ENCODE measurements at places on chromosomes 3 and 15.

DNA sequence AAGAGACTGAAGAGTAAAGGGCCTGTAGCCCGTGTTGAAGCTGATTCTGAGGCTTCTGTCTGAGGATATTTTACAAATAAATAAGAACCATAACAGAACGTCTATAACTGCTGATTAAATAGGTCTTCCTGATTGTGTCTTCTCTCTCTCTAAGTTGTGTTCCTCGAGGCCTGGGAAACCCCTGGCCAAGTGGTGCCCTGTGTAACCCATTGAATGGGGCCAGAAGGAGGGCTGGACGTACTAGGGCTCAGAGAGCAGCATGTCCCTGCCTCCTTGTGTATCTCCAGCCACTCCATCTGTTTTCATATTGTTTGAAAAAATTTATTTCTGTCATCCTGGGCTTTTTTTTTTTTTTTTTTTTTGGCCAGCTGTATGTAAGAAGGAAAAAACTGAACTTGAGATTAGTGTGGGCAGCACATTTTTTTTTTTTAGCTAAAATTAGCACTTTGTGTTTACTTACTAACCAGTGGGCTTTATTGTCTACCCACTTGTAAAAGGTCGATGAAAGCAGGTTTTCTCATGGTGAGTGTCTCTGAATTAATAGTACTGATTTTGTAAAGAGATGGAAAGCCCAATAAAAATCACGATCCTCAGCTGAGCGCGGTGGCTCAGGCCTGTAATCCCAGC, 10.7 kb downstream of the DHX30 start:
- DNase-seq, result no peak

- DNase-seq, result no peak
These were observed 2.2 kb downstream of the NXPE3 start for GRCh38 chr3:101781166-101781565.

DNA sequence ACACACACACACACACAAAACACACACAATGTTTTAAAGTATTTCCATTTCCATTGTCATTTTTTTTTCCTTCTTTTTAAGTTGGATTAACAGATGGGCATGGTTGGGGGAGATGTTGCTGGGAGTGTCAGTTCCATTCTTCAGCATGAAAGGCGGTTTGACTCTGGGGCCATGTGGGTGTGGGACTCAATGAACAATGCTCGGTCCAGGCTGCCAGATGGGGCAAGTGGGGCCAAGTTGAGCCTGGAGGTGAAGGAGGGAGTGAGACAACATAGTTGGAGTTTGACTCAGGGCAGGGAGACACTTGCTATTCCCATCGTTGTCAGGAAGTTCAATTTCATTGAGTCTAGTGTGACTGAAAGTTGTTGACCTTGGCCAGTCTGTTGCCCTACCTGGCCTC, 125.3 kb downstream of the TLE3 start:
- DNase-seq, result no peak

- DNase-seq, result no peak
These were observed 9.5 kb downstream of the SLCO3A1 start for GRCh38 chr15:91862891-91863504.

DNA sequence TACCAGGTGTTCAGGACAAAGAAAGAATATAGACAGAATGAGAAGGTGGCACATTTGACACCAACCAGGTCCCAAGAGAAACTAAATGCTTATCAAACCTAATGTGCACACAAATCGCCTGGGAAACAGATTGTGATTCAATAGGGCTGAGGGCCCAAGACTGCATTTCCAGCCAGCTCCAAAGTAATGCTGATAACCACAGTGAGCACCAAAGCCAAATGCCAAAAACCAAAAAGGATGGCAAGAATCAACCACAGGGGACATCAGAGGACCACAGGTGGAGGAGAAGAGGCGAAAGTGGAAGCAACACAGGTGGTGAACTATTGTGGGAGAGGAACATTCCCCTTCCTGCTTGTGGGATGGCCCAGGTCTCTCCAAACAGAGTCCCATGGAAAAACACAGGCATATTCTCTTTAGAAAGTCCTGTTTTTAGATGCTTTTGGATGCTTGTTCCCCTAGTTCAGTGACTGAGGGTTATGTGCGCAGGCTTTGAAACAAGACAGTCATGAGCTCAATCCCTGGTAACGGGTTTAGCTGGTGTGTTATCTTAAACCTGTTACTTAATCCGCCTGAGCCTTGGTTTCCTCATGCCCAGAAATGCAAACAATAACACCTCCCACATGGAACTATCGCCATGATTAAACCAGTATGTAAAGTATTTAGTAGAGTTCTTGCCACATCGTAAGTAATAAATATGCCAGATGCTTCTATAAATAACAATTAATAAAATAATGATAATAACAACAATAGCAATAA, 241.7 kb downstream of the ATP8B4 start:
- no peak for DNase-seq

DNA sequence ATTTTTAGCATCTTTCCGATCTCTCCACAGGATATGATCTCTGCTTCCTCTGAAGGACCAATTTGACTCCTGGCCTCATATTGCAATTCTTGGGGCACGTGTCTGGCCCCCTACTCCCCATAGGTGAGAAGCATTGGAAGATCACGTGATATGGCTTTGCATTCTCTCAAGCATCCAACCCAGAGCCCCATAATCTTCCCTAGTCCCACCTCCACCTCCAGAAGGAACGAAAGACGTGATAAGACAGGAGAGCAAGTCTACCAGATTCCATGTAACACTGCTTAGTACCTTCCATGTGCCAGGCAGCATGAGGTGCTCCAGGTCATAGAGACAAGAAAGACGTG, 176.3 kb downstream of the MEGF11 start:
- DNase-seq, result no peak

DNA sequence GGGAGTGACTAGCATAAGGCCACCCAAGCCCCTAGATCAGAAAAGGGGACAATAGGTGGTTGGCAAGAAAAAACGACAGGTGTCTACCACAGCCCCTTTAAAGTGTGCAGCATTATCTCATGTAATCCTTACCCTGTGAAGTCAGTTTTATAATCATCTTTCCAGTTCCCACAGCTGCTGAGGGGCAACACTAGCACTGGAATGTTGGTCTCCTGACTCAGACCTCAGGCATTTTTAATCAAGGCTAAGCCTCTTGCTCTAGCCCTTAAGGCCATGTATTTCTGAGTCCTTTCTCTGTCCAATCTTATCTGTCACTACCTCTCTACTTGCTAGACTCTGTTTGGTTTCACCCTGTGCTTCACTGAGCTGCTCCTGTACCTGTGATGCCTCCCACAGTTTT, 171.7 kb downstream of the TLE3 start:
- DNase-seq, result no peak

DNA sequence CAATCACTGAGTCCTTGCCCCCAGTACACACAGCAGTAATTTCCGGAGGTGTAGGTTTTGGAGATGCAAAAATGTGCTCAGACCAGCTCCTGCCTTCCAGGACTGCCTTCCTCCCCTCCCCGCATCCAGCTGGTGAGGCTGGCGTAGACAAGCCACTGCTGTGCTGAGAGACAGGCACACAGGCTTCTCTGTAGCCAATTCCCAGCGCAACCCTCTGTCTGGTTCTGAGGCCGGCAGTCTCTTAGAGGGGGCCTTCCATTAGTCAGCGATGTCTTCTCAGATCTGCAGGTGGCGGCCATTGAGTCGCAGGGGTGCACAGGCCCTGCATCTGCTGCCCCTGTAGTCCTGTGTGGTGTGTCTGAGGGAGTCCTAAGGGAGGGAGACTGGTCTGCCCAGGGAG, 114.4 kb downstream of the DNAJB8 start:
- no peak for DNase-seq

DNA sequence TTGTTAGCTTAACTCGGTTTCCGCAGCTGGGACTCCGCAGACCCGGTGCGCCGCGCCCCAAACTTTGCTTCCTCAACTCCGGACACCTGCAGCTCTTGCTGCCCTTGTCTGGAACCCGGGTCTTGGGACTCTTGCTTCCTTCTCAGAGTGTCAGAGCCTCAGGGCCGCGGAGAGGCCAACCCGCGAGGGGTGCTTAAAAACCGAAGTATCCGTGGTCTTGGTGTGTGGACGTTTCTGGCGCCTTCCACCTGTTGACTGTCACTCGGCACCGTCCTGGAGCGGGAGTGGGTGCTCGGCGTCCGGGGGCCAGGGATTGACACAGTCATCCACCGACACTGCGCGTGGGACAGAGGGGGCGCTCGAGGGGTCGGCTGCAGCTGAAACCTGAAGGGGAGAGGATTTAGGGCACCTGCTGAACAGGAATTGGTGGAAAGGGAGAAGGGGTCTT, 386 bp downstream of the SQOR start:
- peak; percentile 73 for DNase-seq

GRCh38 chr3:113054552-113054951, 63.8 kb downstream of the GTPBP8 start:
- no peak for DNase-seq

- no peak for DNase-seq
These were observed 140.0 kb downstream of the CBLB start for GRCh38 chr3:105728771-105729312.

DNA sequence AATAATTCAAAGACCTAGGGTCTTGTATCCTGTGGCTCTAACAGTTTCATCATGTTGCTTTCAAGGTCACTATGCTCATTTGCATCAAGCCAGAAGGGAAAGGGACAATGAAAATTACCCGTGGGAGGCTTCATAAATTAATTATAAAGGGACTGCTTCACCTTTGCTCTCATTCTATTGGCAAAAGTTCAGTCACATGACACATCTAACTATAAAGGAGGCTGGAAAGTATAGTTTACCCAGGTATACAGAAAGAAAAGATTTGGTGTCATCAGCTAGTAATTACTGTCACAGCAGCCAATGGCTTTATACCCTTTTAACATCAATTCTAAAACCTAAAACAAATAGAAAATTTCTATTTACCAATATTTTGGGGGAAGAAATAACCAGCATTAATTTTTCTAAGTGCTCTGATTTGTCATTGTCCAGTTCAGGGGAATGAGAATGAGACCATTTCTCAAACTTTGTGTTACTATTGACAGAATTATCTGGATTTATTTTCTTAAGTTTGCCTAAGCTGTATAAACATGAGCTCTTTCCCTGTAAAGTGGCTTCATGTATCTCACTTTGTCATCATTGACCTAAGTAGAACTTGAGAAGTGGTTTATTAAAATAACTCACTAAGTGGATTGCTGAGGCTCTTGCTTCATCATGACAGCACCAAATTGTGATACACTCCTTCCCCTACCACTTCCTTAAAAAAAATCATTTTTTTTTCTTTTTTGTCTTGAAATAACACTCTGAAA, 257.7 kb upstream of the PEX5L start:
- DNase-seq, result no peak

- DNase-seq, result no peak
These were observed 25.7 kb upstream of the MYLK start for GRCh38 chr3:123909785-123910184.

DNA sequence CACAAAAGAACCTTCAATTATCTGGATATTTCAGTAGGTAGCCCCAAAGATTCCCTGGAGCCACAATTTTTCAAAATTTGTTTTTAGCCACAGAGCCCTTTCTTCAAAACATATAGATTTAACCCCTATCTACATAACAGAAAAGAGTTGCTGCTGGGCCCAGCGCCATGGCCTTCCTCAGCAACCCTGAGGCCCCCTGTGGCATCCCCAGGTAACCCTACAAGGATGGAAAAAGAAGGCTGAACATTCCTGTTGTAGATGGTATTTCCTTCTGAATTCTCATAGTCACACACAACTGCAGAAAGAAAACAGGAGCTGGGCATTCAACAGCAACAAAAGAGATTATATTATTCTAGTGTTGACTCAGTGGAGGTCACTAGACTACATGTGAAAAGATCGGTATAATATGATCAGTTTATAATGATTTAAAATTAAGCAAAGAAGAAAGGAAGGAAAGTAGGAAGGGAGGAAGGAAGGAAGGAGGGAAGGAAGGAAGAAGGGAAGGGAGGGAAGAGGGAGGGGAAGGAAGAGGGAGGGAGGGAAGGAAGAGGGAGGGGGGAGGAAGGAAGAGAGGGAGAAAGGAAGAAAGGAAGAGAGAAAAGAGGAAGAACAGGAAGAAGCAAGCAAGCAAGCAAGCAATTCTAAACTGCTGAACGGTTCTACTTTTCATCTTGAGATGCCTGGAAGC, 342.5 kb upstream of the NR2F2 start:
- DNase-seq, result no peak

GRCh38 chr3:51679777-51680176, 8.7 kb downstream of the TEX264 start:
- DNase-seq, result no peak

- no peak for DNase-seq
These were observed 204.2 kb upstream of the ICE2 start for GRCh38 chr15:60683156-60683555.

- no peak for DNase-seq
These were observed 93.0 kb downstream of the NFKBIZ start for GRCh38 chr3:101942356-101942755.

- DNase-seq, result no peak
These were observed 48.6 kb downstream of the RAP2B start for GRCh38 chr3:153210660-153211059.

DNA sequence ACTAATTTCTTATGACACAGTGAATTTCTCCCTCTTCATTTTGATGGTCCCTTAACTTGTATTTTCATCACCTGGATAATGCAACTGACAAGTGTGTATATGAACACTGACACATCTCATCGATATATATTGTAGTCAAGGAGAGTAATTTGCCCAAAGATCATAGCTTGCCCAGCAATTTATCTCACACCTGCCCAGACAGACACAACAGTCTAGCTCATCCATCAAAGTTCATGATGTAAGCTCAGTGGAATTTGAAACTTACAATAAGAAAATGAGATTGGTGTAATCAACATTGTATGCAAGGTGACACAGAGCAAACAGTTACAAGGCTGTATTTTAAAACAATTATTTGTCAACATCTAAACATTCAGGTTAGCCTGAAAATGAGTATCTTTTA, 805.8 kb downstream of the NAALADL2 start:
- no peak for DNase-seq

DNA sequence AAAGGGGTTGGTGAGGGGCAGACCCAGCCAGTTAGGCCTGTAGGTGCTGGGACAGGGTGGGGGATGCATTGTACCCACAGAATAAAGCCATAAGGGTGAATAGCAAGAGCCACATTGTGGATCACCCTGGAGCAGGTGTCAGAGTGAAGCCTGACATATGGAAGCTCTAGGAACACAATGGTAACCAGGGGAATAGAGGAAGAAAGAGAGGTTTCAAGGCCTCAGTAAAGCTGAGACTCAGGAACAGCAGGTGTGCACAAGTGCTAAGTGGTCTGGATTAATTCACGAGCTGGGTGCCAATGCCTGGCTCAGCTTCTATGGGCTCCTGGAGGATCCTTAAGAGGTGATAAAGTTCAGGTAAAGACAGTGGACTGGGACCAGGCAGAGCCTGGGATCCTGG, 323.7 kb upstream of the CTNNB1 start:
- no peak for DNase-seq

- no peak for DNase-seq
These were observed 49.0 kb downstream of the KBTBD12 start for GRCh38 chr3:127964053-127964452.

GRCh38 chr3:158823426-158823825, 21.6 kb downstream of the MFSD1 start:
- no peak for DNase-seq

GRCh38 chr15:68609629-68610028, 30.8 kb downstream of the CORO2B start:
- no peak for DNase-seq

All from activated CD4-positive, alpha-beta T cell treated with anti-CD3 and anti-CD28 coated beads, Interleukin-2, amount 50 U/mL, for 48 hours (primary cell).